Stromal cell of bone marrow (primary cell): ENCODE measurements at places on chromosomes 4 and X.

- no peak for DNase-seq
Observed at GRCh38 chr4:182325848-182326255, 82.7 kb downstream of the TENM3 start.

DNA sequence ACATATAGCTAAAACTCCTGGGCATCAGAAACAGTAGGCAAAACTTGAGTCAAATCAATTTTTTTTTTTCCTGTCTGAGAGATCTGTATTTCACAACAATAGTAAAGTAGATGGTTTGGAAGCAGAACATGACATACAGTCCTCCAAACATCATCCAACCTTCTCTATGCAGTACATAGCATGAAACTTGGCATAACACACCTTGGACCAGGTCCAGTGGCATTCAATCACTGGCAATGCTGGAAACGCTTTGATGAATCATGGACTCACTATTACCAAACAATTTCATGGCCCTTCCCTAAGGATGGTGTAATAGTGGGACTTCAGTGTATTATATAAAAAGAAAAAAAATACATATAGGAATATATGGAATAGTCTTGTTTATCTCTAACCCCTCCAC, 154.6 kb downstream of the FMR1NB start:
- DNase-seq, result peak; percentile 26

DNA sequence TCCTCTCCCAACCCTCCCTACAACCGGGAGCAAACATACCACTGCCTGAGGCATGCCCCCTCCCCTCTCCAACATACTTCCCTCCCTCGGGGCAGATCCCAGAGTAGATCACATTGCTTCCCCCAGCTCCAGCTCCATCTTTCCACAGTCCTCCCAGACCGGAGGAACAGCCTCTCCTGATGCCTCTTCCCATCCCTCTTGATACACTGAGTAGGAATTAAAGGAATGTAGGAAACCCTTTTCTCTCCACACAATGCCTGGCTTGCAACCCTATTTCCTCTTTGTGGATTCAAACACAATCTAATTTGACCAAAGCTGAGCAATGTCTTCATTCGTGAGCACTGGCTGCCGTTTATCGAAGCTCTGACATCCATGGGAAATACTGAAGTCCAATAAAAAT, 339.8 kb downstream of the BCOR start:
- no peak for DNase-seq

- no peak for DNase-seq
Observed at GRCh38 chr4:20109391-20109790, 142.3 kb upstream of the SLIT2 start.

DNA sequence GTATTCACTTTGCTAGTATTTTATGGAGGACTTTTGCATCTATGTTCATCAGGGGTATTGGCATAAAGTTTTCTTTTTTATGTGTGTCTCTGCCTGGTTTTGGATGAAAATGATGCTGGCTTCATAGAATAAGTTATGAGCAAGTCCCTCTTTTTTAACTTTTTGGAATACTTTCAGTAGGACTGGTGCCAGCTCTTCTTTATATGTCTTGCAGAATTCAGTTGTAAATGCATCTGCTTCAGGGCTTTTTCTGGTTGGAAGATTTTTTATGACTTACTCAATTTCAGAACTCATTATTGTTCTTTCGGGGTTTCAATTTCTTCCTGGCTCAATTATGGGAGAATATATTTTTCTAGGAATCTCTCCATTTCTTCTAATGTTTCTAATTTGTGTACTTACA, 9.1 kb upstream of the CSN2 start:
- no peak for DNase-seq

DNA sequence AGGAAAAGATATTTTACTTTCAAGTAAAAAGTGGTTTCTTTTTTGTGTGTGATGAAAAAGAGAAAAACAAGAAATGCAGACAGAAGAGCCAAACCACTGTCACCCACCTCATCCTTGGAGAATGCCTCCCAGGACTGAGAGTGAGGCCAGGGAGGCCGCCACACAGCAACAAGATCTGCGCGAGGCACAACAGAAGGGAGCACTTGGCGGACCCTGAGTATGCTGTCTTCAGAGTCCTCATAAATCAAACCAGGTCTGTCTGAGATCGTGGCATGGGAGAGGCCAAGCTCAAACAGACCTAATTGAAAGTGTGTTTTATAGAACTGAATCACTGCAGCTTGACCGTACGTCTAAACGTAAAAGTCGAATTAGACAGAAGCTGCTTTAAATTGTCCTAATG, 134.3 kb upstream of the VCX2 start:
- no peak for DNase-seq

DNA sequence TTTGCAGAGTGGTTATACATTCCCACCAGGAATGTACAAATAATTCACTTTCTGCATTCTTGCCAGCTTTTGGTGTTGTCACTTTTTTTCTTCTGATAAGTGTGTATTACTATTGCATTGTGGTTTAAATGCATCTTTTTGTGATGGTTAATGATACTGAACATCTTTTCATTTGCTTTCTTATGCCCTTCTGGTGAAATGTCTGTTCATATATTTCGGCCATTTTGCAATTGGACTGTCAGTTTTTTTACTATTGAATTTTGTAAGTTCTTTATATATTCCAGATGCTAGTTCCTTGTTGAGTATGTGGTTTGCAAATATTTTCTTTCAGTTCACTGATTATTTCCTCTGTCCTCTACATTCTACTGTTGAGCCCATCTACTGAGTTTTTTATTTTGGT, 19.4 kb upstream of the BMP2K start:
- no peak for DNase-seq

- no peak for DNase-seq
Observed at GRCh38 chrX:155819525-155819924, 61.6 kb upstream of the VAMP7 start.

- no peak for DNase-seq
Observed at GRCh38 chr4:158025131-158025530, 147.7 kb downstream of the GASK1B start.
